ENCODE measurements at places on chromosomes 13 and 19.

DNA sequence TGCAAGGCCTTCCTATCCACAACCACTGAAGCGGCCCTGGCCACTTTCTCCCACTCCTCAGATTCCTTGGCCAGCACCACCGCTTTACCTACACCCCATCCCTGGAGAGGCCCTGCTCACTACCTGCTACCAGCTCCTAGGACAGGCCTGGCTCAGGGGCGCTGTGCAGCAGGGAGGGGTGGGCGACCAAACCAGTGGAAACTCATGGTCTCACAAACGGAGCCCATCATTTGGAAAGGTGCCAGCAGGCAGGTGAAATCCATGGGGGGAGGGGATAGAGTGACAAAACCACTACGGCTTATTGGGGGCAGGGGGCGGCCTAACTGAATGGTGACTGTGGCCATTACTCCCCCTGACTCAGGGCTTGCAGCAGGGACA lies 27.6 kb downstream of the C19orf47 start:
- no peak for DNase-seq

- peak; percentile 31 for DNase-seq
Measured at GRCh38 chr19:14337510-14337909, 43.7 kb upstream of the ADGRE5 start.

DNA sequence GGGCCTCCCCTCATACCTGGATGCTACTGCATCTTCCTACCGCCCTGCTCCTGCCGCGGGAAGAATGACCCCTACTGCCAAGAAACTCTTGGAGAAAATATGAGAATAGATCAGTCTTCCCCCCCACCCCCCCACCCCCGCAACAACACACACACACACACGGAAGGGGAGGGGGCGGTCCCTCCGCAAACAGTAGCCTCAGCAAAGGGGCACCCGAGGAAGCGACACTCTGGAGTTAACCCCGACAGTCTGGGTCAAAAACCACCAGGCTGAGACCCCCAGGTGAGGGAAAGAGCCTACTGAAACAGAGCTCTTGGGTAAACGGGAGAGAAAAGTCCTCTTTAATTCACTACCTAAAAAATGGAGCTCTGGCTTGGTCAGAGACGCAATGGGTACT lies 1.2 kb downstream of the MED26 start:
- DNase-seq = no peak

- peak; percentile 31 for DNase-seq
Measured at GRCh38 chr13:109200556-109200955, 571.1 kb downstream of the MYO16 start.

GRCh38 chr19:32708457-32708856 lies 11.1 kb upstream of the TDRD12 start:
- no peak for DNase-seq

- DNase-seq = peak; percentile 30
Measured at GRCh38 chr19:9407827-9408226, 27.5 kb downstream of the ZNF266 start.

GRCh38 chr13:37806666-37807065 lies 62.9 kb downstream of the TRPC4 start:
- peak; percentile 7 for DNase-seq

DNA sequence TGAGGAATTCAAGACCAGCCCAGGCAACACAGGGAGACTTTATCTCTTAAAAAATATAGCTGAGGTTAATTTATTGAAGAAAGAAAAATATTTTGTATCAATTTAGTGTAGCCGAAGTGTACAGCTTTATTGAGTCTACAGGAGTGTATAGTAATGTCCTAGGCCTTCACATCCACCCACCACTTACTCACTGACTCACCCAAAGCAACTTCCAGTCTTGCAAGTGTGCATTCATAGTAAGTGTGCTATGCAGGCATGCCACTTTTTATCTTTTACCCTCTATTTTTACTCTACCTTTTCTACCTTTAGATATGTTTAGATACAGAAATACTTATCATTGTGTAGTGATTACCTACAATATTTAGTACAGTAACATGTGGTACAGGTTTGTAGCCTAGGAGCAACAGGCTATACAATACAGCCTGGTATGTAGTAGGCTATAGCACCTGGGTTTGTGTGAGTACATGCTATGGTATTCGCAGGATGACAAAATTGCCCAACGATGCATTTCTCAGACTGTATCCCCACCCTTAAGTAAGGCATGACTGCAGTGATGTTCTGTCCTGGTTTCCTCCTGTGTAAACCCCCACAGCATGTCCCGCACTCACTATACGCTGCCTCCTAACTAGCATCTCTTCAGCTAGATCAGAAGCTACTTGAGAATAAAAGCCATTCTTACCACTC lies 15.3 kb upstream of the ATP12A start:
- DNase-seq = peak; percentile 94

- no peak for DNase-seq
Measured at GRCh38 chr13:37100731-37101130, 4.7 kb downstream of the CSNK1A1L start.

- no peak for DNase-seq
Measured at GRCh38 chr19:2381148-2381820, 21.2 kb downstream of the TMPRSS9 start.

DNA sequence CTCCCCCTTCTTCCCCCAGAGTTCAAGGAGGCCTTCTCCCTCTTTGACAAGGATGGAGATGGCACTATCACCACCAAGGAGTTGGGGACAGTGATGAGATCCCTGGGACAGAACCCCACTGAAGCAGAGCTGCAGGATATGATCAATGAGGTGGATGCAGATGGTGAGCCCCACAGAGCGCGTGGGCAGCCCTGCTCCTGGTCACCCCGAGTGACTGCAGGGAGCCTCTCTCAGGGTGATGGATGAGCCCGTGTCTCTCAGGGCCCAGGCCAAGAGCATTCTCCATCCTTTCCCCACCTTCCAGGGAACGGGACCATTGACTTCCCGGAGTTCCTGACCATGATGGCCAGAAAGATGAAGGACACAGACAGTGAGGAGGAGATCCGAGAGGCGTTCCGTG lies 7.0 kb downstream of the CALM3 start:
- DNase-seq = no peak

- DNase-seq = no peak
Measured at GRCh38 chr19:43738780-43739211, 16.0 kb downstream of the SMG9 start.

- DNase-seq = no peak
Measured at GRCh38 chr19:29371251-29372090, 154.3 kb upstream of the VSTM2B start.

- no peak for DNase-seq
Measured at GRCh38 chr13:78383071-78383484, 220.3 kb downstream of the POU4F1 start.

GRCh38 chr13:85698256-85698655 lies 101.0 kb downstream of the SLITRK6 start:
- DNase-seq = peak; percentile 79

GRCh38 chr13:44237276-44237767 lies 136.3 kb upstream of the SERP2 start:
- peak; percentile 97 for DNase-seq

GRCh38 chr13:110887597-110888333 lies 27.1 kb downstream of the ANKRD10 start:
- no peak for DNase-seq

DNA sequence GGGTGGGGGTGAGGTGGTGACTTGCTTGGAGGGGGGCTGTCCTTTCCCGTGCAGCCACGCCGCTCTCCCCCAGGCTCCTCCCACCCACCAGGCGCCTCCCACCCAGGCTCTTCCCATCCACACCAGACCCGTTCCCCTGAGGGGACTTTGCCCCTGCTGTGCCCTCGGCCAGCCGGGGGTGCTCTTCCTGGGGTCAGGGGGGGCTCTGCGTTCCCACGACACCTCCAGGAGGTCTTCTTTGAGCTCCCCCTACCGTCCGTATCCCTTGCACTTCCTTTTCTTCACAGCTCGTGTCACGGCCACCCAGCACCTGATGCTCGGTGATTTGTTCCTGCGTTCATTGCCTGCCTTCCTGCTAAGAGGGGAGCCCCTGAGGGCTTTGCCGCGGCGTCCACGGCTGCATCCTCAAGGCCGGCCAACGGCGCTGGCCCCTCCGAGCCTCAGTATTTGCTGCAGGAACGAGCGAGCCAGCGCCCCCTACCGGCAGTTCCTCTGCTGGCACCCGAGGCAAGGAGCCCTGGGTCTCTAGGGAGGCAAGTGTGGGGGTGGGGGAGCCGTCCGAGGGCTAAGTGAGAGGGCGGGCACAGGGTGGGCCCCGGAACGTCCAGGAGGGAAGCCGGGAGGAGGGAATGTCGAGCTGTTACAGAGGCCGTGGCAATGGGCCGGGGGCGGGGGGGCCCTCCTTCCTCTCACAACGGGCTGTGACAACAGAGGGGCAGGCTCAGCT lies 11.8 kb downstream of the LRRC4B start:
- DNase-seq = peak; percentile 42

- no peak for DNase-seq
Measured at GRCh38 chr13:40187324-40187795, 479.1 kb downstream of the FOXO1 start.

DNA sequence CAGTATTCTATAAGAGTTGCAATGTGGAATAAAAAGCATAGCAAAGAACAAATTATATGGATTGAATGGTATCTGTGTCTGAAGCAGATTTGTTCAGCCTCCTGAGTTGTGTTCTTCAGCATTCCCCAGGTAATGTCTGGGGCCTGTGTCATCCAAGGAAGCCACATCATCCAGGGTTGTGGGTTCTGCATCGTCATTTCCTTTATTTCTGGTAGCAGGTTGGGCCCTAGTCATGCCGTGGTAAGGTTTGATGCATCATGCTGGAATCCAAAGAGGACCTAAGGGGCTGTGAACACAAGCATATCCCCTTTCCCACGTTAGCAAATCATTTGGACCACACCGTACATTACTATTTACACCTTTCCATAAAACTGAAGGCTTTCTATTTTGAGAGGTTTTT lies 131.0 kb upstream of the ZNF91 start:
- DNase-seq = peak; percentile 91

DNA sequence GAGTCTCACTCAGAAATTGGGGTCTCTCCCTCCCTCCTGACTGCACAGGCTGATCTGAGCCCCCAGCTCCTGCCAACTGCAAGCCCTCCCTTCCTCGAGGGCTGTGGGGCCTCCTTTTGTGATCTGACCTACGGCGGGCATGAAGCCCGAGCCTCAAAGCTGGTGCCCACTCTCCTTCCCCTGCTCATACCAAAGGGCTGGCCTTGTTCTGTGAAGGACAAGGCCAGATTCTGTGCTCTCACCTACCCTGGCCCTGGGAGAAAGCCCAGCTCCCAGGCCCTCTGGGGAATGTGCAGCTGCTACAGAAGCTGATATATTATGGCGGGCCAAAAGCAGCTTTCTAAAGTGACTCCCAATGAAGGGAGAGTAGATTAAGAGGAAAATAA lies 9.0 kb upstream of the ECH1 start:
- no peak for DNase-seq

- no peak for DNase-seq
Measured at GRCh38 chr19:15902254-15902653, 4.4 kb upstream of the CYP4F2 start.

GRCh38 chr13:71396149-71396548 lies 470.9 kb downstream of the DACH1 start:
- DNase-seq = no peak

GRCh38 chr19:5851302-5851701 lies at the start of gene FUT3:
Gene FUT3 (minus strand): TSS chr19:5851449.
- no peak for DNase-seq

DNA sequence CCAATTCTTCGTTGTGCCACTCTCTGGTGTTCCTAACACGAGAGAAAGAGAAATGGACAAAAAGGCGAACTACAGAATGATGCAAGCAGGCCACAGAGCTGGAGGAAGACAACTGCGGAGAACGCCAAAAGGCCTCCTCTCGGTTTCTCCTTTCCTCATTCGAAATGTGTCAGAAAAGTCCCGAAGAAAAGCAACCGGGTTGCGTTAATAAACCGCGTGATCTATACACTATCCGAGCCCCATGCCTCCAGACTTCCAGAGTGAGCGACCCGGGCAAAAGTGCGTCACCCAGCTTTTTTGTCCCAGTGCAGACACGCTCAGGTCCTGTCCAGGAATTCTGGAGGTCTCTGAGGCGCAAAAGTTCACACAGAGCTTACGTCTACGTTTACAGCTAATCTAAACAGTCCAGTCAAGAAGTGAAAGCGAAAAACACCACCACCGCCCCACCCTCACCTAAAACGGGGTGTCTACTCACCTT lies 413 bp downstream of the N4BP2L2 start:
- DNase-seq = no peak

GRCh38 chr13:31201341-31202031 lies 1.7 kb downstream of the B3GLCT start:
- peak; percentile 36 for DNase-seq

DNA sequence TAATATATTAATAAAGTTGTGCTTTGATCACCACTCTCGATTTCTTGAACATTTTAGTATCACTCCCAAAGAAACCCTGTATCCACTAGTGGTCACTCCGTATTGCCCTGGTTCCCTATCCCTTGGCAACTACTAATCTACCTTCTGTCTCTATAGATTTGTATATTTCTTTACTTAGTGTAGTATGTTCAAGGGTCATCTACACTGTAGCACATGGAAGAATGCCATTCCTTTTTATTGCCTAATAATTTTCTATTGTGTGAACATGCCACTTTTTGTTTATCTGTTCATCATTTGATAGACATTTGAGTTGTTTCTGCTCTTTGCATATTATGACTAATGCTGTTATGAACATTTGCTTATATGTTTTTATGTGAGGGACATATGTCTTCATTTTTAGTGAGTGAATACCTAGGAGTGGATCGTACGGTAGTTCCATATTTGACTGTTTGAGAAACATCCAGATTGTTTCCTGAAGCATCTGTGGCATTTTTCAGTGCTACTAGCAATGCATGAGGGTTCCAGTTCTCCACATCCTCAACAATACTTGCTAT lies 254.0 kb downstream of the GPC6 start:
- DNase-seq = no peak

GRCh38 chr19:48796298-48797083 lies 14.3 kb downstream of the BCAT2 start:
- DNase-seq = no peak

DNA sequence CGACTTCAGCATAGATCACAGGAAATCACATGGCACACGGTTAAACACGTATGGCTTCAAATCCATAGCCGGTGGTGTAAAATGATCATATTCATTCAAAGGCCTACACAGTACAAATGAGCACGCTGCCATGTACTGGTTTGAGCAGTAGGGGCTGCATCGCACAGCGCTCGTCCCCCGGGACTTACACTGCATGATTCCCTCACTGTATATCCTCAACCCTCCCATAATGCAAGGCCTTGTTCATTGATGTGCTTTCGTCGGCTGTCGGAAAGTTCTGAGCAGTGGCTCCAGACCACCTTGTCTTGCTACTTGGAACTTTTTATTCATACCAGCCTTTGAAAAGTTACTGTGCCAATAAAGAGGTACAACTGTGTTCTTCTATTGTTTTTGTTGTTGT lies 578.2 kb downstream of the MYO16 start:
- no peak for DNase-seq

DNA sequence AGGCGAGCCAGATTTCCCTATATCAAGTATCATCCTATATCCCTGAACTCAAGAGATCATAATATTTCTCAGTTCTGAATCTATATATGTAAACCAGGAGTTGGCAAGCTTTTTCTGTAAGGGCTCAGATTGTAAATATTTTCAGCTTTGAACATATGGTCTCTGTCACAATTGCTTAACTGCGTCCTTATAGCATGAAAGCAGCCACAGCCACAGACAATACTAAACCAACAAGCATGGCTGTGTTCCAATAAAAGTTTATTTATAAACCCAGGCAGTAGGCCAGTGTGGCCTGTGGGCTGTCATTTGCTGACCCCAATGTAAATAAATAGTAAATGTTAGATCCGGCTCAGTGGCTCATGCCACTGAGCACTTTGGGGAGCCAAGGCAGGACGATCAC lies 12.2 kb upstream of the MYH14 start:
- no peak for DNase-seq

Data from HT1080 (cell line).